Endothelial cell of umbilical vein (primary cell): ENCODE measurements at places on chromosomes 7 and 10. TPM values are rescaled to one million over a fixed set of nuclear protein-coding genes. Genes with fewer than 3 reads are reported as not detected.
A peak's percentile ranks its signal among the peaks of the same experiment; 100 is the strongest.

DNA sequence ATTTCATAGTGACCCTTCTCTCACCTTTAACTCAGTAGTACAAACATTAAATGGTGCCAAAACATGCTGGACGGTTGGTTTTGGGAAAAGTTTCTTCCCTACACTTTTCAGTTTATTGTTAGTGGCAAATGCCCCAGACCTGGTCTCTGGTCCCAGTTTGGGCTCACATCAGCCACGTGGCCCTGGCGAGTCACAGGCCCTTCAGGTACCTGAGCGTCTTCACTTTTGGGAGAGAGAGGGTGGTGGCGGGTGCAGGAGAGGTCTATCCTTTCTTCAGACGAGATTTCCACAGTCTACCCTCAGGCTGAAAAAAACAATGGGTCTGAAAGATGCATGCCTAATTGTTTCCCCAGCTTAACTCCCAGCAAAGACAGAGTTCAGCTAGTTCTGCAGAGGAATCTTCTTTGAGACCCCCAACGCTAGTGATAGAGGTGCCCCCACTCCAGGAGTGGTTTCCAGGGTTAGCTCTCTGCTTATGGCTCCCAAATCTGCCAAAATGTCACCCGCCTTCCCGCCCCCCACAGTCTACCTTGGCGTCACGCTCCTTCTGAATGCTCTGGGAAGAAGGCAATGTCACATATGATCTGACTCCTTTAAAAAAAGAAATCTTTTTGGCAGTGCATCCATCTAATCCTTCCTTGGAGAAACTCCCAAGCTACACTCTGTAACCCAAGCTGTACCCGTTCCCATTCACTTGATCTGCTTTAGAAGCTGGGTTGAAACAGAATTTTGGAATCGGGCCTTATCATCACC is 384.8 kb upstream of the FOXK1 start:
- DNase-seq = no peak

DNA sequence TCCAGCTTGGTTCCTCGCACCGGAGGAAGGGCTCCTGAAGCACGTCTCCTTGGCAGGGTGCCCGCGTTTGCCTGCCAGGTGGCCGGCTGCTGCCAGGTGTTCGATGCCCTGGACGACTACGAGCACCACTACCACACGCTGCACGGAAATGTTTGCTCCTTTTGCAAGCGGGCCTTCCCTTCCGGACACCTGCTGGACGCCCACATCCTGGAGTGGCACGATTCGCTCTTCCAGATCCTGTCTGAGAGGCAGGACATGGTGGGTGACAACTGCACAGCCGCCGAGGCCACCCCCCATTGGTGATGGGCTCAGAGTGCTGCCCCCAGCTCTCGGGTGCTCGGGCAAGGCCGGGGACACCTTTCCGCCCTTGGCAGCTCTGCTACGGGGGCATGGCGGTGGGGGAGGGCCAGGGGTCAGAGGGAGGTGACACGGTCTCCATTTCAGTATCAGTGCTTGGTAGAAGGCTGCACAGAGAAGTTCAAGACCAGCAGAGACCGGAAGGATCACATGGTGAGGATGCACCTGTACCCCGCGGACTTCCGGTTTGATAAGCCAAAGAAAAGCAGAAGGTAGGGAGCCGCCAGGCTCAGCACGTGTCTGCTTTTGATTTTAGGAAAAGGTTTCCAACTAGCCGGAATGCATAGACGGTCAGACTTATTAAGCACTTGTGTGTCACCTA is 1.1 kb downstream of the ZNF511 start:
- DNase-seq = no peak

GRCh38 chr7:155543011-155543876 is 3.1 kb downstream of the CNPY1 start:
- no peak for DNase-seq

DNA sequence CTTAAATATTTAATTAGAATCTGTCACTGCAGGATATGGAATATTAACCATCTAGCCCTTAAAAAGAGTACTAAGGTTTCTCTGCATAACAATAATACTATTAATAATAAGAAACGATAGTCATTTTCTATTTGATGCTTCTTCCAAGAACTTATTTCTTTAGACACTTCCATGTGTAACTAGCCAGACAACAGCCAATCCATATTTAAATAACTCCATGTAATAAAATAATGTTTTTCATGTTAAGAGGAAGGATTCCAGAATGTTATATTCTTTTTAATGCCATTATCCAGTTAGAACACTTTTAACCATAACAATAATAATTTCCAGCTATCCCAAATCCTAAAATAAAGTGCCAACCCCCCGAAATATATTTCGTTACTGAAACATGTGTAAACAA is 170.1 kb upstream of the WNT16 start:
- no peak for DNase-seq

DNA sequence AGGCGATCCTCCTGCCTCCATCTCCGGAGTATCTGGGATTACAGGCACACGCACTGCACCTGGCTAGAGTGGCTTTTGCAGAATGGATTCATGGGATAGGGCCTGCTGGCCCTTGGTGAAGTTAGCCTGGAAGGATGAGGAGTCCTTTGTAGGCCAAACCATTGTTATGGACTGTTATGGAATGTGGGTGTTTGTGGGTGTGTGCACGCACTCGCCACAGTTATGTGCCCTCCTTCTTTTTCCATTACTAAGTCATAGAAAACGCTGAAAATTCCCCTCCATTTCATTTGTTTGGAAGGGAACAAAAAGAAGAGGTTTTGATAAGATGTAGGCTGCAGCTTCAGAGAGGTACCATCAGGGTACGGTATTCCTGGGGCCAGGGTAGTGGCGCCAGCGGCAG is 15.0 kb downstream of the ZNF862 start:
- no peak for DNase-seq

OR9A2 gene
- total RNA-seq = not detected in 2 replicates

ANKRD30A gene
- not detected in 2 replicates for total RNA-seq

- no peak for DNase-seq
Observed at GRCh38 chr10:70137927-70138883, 5.6 kb upstream of the AIFM2 start.

PTEN gene
- total RNA-seq = 75.3 and 76.9 TPM in 2 replicates

GPR85 gene
- total RNA-seq = 0.48 and 0.64 TPM in 2 replicates

- peak; percentile 21 for DNase-seq
Observed at GRCh38 chr10:99375426-99375825, 46.3 kb downstream of the CNNM1 start.

- DNase-seq = no peak
Observed at GRCh38 chr10:34922138-34922537, 107.0 kb upstream of the PARD3 start.

DNA sequence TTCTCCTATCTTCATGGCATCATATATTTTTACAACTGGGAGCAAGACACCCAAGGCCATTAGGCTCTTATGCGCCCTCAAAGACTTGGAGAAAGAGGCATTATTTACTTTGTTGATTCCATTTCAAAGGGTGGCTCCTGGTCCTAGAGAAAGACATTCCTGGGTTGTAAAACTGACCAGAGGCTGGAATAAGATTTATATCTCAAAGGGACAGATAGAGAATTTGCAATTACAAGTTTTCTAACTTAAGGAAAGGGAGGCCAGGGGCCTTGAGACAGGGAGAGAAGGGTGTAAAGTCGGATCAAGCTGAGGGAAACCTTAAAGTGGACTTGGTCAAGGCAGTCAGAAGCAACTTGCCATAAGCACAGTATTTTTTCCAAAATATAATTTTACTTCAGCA is 1086.0 kb downstream of the SORCS3 start:
- DNase-seq = no peak

CHST3 gene
- 10.0 and 11.5 TPM in 2 replicates for total RNA-seq

DNA sequence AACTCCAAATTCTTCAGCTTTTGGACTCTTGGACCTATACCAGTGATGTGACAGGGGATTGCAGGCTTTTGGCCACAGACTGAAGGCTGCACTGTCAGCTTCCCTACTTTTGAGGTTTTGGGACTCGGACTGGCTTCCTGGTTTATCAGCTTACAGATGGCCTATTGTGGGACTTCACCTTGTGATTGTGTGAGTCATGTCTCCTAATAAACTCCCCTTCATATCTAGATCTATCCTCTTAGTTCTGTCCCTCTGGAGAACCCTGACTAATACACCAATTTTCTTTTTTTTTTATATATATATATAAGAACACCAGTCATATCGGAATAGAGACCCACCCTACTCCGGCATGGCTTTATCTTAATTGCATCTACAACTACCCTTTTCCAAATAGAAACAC is 166.8 kb downstream of the ETV1 start:
- DNase-seq = no peak

GRCh38 chr7:111380945-111381344 is 181.3 kb downstream of the IMMP2L start:
- no peak for DNase-seq

- no peak for DNase-seq
Observed at GRCh38 chr7:156503196-156503595, 137.4 kb upstream of the RNF32 start.

ZNF467 gene
- 6.5 and 8.9 TPM in 2 replicates for total RNA-seq

DNA sequence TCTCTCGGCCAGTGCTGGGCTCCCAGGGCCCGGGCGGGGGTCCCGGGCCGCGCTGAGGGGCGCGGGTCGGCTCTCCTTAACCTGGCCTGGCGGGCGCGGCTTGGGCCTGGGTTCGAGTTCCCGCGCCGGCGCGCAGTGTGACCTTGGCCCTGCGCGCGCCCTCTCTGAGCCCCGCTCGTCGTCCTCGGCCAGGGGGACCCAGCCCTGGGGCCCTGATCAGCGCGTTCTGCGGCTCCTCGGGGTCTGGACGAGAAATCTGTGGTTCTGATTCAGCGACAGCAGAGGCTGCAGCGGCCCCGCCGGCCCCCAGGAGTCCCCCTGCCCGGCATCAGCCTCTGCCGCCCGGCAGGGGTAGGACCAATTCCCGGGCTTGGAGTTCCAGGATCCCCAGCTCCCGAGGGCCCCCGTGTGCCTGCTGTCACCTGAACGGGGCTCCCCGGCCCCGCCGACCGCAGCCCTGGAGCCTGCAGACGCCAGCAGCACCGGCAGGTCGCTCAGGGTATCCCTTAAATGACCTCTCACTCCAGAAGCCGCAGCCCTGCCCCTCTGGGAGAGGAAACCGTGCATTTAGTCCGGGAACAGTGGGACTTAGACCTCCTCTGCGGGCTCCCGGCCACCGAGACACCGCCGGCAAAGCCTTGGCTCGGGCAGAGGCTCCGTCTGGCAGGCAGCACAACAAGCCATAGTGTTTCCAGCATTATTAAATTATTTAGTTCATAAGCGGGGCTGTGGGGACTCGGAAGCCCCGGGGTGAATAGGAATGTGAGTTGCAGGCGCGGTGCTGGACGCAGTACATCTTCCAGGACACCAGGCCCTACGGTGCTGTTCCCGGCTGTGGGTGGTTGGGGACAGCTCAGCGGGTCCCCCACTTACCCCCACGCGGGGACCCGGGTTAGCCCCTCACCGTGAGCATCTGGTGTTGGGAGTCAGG is 572 bp downstream of the CHST12 start:
- DNase-seq = peak; percentile 42

GRCh38 chr7:129462420-129462819 is 28.2 kb downstream of the STRIP2 start:
- no peak for DNase-seq

DNA sequence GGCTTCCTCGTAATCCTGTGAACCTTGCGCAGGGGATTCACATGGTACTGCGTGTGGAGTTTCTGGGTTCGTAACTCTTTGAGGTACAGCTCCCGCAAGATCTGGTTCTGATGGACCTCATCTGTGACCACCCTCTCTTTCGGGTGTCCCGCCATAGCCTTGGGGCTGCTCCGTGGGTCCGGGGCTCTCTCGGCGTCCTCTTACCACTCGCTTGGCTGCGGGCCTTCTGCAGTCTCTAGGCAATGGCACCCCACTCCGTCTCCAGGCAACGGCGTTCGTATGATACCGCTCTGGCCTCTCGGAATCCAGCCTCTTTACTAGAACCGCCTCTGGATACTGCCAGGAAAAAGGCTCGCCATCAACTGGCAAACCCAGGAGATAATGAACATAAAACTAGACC is 54.7 kb upstream of the AMPH start:
- no peak for DNase-seq

RNLS gene
- total RNA-seq = 2.5 and 3.6 TPM in 2 replicates

NME8 gene
- not detected in 2 replicates for total RNA-seq

DNA sequence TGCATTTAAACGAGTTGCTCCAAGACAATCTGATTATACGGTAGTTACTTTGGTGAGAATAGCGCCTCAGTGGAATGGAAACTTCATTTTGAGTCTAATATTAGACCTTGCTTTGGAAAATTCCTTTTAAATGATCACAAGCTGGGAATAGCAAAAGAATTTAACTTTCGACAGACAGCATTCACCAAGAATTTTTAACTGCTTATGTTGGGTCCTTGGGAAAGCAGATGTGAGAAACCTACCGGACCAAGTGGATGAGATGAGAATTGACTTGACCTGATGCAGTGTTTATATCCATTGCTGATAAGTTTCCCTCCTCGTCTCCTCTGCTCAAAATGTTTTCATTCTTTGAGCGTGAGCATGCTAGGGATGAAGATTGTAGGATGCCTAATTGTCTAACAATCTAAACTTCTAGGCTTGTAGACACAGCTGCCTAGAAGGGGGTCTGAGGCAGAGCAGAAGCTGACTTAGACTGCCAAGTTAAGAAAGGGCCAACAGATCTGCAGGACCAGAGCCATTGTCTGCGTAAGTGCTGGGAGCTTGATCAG is 126.9 kb downstream of the CNNM2 start:
- DNase-seq = no peak

SDK1 gene
- 2.4 and 3.9 TPM in 2 replicates for total RNA-seq

GRCh38 chr10:1061930-1062774 is 6.0 kb downstream of the WDR37 start:
- peak; percentile 71 for DNase-seq

DNA sequence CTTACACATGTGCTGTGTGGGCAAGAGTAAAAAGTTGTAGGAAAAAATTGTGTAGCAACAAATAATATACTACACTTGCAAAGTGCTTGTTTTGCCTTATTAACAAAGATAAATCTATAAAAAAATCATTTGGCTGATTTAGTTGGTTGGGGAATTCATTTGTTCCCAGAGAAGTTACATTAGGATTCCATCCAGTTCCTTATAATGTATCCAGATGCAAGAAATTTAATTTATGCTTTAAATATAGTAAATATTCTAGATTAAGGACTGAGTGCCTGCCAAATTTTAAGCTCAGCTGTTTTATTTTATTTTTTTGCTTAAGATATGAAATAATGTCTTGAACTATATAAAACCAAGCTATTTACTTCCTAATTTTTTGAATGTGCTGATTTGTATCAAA is 1169.9 kb downstream of the NXPH1 start:
- DNase-seq = no peak

DNA sequence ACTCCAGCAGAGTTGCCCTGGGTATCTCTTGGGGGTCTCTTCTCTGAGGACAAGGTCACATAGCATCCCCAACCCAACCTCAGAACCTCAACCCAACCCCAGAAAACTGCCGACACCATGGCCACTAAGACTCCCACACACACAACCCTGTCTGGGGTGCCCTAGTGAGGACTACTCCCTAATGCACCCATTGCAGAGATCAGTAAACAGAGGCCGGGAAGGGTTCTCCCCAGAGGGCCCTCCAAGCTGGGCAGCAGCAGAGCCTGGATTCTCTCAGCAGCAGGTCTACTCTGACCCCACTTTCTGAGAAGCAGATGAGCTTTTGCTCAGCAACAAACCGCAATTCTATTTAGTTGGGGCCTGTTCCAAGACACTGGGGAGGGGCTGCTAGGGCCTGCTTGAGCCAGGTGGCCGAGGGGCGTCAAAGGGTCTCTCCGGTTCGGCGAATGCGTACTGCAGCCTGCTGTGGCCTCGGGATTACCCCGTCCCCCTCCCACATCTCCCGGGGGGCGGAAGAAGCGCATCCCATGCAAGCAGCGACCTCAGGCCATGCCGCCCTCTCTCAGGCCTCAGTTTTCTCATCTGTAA is 828 bp downstream of the OGDHL start:
- no peak for DNase-seq
